ENCODE measurements at places on chromosomes 6 and 20. TPM values are rescaled to one million over a fixed set of nuclear protein-coding genes. Genes with fewer than 3 reads are reported as not detected.

The IRF4 gene
- total RNA-seq: 8.3 TPM

The NHLRC1 gene
- not detected for total RNA-seq

The CLPSL2 gene
- not detected for total RNA-seq

The NKX2-2 gene
- not detected for total RNA-seq

The MYL9 gene
- 425 TPM for total RNA-seq

The ARMH2 gene
- not detected for total RNA-seq

The PAK5 gene
- total RNA-seq: 0.30 TPM

The LY6G5C gene
- total RNA-seq: not detected

The SIRPG gene
- not detected for total RNA-seq

The PROKR2 gene
- not detected for total RNA-seq

The TRERF1 gene
- total RNA-seq: 5.2 TPM

The ECT2L gene
- total RNA-seq: 3.1 TPM

The FAM83B gene
- total RNA-seq: 1.0 TPM

The TREM1 gene
- total RNA-seq: 117 TPM

The BIRC7 gene
- total RNA-seq: not detected

The SPDEF gene
- total RNA-seq: 0.61 TPM

The SIRPB2 gene
- 12.1 TPM for total RNA-seq

All from upper lobe of left lung (tissue), 6 donors.